Activated CD8-positive, alpha-beta memory T cell treated with anti-CD3 and anti-CD28 coated beads for 4 hours (primary cell): ENCODE measurements at places on chromosomes 3 and 15.

DNA sequence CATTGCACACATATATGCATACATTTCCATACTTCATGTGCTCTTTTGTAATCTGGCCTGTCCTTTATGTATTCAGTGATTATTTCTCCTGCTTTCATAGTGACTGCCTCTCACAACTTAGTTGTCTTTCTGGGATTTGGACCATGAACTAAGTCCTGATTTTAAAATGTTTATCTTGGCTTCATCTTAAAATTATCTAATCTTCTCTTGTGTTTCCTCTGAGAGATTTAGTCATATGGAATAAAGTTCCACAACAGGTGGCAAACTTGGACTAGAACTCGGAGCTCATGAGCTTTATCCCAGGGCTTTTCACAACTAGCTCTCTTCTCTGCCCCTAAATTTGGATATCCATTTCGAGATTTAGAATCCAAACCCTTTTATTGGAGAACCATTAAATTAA lies 44.3 kb downstream of the U2SURP start:
- no peak for DNase-seq

- no peak for DNase-seq
Observed at GRCh38 chr15:68957696-68958095, 27.4 kb downstream of the SPESP1 start.

GRCh38 chr3:180529778-180530177 lies 72.2 kb upstream of the TTC14 start:
- no peak for DNase-seq

DNA sequence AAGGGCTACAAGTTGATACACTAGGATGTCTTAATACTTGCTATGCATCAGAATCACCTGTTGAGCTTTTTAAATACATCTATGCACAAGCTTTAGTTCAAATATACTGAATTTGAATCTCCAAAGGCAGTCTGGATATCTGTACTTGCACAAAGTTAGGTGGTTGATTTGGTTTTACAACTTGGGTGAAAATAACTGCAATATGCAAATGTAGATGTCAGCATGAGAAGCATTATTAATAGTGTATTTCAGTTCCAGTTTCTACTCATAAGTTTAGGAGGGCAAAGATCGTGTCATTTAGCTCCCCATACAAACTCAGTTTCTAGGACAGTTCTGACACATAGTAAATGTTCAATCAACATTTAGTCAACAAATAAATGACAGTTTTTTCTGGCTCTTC lies 25.6 kb downstream of the IQCB1 start:
- no peak for DNase-seq

DNA sequence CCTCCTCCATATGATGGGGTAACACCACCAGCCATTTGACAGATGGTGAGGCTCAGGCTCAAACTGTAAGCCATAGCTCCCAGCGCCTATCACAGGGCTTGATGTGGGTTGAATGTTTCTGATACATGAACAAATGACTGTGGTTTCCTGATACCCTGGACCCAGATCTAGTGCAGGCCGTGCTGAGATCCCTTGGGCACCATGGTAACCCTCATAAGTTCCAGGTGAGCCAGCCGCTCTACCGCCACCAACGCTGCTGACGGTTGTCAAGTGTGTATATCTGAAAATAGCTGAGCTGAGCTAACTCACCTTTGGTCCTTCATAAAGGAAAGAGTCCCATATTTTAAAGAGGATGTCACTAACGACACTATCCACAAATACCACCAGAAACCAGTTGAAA lies 74.5 kb downstream of the TBC1D2B start:
- no peak for DNase-seq

GRCh38 chr15:28936481-28936881 lies 50.7 kb downstream of the APBA2 start:
- DNase-seq: no peak

DNA sequence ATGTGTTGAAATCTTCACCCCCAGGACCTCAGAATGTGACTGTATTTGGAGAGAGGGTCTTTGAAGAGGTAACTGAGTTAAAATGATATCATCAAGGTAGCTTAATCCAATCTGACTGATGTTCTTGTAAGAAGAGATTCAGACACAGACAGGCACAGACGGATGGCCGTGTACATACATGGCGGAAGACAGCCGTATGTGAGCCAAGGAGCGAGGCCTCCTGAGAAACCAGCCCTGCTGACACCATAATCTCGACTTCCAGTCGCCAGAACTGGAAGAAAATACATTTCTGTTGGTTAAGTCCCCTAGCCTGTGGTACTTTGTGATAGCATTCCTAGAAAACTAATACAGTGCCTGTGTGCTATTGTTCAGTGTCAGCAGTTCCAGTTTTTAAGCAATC lies 73.6 kb downstream of the APBA2 start:
- no peak for DNase-seq

DNA sequence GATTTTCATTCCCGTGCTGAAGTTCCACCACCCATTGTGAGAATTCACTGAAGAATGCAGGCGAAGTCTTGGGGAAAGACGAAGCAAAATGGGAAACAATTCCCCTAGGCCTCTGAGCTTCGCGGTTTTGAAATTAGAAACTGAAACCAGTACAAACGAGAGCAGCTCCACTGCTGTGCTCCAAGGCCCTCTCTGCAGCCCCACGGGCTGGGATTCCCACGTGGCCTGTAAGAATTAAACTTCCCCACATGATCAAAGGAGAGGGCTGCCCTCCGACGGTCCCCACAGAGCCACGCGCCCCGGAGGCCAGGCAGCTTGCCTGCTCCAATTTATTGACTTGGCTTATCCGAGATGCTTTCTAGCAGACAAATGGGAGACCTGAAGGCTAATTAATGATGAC lies 144.0 kb downstream of the GREM1 start:
- no peak for DNase-seq

GRCh38 chr15:87604857-87605446 lies 651.6 kb downstream of the NTRK3 start:
- DNase-seq: no peak

DNA sequence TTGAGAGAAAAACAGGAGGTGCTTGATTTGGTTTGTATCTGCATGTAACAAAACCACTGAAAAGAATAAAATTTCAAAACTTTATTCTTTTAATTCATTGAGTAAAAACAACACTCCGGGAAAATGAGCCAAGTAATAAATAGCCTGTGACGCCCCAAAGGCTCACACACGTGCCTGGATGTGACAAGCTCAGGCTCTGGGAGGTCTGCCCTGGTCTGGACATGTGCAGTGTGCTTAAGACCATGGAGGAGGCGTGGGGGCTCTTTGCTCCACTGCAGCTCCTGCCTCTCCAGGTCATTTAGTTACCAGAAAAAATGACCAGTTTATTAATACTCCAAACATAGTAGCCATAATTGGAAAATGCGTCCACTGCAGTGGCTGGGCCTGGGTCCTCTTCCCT lies 8.6 kb upstream of the NME9 start:
- no peak for DNase-seq
